CD4-positive, alpha-beta T cell treated with Interleukin-15 for 4 hours (primary cell): ENCODE measurements at places on chromosomes 7 and 10.

GRCh38 chr10:11548065-11548767 is 63.2 kb downstream of the USP6NL start:
- DNase-seq: no peak

- DNase-seq: no peak
Observed at GRCh38 chr7:24227068-24227467, 56.9 kb upstream of the NPY start.

DNA sequence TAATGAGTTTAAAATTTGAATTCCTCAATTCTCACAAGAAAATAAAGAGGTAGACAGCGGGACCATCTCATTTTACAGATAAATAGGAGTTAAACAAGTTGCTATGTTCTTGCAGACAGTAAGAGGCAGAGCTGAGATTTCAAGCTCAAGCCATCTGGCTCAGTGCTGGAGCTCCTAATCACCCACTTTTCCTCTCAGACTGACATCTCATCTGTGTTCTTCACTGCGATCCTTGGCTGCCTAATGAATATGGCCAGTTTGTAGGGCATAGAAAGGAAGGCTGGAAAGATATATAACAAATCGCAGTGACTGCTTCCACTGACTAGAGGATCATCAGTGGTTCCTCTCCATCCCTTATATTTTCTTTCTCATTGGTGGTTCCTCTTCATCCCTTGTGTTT is 151.2 kb downstream of the MPP7 start:
- no peak for DNase-seq

- DNase-seq: no peak
Observed at GRCh38 chr7:112383671-112384417, 66.4 kb upstream of the IFRD1 start.

DNA sequence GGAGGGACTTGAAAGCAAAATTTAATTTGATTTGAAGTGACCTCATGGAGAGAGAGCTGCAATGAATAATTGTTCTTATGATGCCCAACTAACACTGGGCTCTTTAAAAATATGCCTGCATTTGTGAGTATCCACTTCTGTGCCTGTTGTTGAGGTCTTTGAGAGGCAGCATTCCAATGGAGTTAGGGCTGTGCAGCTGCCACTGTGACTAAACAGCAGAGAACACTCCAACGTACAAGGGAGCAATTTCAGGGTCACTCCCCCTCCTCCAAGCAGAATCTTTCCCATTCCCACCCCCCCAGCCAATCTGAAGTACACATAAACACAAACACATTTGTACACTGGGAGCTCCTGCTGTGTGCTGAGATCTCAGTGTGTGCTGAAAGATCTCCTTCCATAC is 28.0 kb upstream of the GSAP start:
- no peak for DNase-seq

DNA sequence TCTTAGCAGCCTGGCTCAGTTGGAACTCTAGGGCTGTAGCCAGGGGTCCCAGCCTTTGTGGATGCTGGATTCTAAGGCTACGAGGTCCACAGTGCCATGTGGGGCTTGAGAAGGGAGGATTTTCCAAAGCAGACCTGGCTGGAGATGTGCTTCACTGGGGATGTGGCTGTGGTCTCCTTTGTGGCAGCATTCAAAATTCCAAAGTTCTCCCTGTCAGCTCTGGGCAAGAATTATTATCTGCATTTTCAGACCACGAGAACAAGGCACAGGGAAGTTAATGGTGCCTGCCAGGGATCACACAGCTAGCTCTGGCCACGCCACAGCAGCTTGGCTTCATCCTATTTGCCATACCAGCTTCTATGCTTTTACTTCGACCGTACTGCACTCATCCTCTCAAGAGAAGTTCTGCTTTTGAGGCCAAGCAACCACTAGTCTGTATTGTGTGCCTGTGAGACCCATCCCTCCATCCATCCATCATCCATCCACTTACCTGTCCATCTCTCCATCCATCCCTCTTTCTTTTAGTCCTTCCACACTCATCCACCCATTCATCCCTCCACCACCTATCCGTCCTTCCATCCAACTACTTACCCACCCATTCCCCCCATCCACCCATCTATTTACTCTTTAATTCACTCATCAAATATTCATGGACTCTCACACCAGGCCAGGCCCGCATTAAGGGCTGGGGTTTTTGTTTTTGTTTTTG is 71.5 kb downstream of the ZMIZ1 start:
- DNase-seq: no peak

- no peak for DNase-seq
Observed at GRCh38 chr10:75335983-75336382, 65.6 kb downstream of the ZNF503 start.

DNA sequence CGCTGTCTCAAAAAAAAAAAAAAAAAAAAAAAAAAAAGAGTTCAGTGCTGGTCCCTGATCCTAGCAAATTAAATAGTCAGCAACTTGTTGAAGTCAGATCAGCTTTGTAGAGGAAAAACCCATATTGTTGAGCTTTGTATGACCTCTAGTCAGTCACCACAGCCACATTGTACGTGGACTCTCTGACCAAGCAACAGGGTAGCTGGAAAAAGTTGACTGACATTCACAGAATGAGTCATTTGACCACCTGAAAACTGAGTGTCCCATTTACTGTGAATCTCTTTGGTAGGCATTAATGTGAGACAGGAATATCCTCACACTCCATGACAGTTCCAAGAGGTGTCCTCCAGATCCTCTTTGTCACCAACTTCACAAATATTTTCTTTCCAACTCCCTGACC is 371.1 kb downstream of the LRRTM3 start:
- DNase-seq: no peak

DNA sequence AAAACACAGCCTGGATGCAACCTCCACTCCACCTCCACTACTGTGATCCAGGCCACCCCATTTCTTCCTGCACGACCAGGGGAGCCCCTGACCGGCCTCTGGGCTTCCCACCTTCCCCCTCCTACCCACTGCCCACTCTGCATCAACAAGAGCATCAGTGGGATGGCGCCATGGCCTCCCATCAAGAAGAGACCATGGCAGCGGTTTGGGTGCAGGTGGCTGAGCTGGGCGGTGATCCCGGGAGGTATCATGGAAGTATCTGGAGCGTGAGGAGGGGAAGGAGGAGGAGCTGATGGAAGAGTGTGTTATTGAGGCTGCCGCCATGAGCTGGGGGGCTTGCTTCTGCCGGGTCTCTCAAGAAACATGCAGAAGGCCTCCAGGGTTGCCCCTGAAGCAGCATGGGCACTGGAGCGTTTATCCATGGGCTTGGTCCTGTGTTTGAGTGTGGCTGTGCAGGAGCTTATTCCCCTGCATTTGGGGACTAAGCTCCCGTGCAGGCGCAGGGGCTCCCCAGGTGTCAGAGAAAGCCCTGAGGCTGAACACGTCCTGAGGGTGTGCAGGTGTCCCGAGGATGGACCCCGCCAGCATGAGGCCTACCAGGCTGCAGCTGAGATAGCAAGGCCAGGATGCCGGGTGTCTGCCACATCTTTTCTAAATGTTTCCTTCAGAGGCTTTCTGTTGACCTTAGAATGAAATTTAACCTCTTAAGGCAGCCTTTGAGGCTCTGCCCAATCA is 99.2 kb upstream of the PCBD1 start:
- DNase-seq: no peak

GRCh38 chr10:34615770-34616169 is 199.3 kb downstream of the PARD3 start:
- DNase-seq: no peak

- no peak for DNase-seq
Observed at GRCh38 chr7:43735802-43736603, 6.7 kb upstream of the COA1 start.

GRCh38 chr7:70056363-70056762 is 458.1 kb downstream of the AUTS2 start:
- DNase-seq: no peak

DNA sequence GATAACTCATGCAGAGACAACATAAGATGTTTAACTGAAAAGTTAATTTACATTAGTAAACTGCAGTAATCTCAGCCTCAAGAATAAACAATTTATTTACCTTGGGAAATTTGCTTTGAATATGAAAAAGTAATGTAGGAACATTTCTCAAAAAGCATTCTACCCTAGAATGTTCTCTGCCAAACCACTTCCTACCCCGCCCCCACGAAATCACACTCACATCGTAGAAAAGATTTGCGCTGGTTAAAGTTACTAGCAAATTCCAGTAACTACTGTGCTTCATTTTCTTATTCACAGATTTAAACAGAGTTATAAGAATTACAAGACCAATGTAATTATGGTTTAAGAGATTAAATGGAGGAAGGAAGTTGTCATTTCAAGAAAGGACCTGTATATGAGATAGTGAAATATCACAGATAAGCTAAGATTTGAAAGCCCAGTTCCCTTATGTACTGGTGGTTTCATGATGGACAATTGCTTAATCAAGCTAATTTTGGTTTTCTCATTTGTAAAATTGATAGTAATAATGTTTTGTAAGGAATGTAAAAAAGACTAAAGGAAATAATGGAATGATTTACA is 175.4 kb downstream of the GNAI1 start:
- DNase-seq: no peak

DNA sequence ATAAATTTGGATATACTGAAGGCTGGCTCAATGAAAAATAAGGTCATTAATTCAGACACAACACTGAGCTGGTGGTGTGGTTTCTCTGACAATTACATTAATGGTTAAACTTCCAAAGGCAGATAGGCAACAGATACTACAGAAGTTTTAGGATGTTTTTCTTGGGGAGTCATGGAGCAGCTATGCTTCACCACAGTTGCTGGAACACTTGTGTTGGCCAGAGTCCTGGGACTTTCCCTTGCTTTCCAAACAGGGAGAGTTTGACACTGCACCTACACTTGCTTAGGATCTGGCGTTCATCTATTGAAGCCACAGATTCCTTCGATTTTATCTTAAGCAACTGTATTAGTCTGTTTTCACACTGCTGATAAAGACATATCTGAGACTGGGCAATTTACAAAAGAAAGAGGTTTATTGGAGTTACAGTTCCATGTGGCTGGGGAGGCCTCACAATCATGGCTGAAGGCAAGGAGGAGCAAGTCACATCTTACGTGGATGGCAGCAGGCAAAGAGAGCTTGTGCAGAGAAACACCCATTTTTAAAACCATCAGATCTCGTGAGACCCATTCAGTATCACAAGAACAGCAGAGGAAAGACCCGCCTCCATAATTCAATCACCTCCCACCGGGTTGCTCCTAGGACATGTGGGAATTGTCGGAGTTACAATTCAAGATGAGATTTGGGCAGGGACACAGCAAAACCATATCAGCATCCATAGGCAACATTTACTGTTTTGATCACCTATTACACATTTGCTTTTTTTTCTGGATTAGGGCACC is 27.8 kb upstream of the TMEM178B start:
- no peak for DNase-seq

DNA sequence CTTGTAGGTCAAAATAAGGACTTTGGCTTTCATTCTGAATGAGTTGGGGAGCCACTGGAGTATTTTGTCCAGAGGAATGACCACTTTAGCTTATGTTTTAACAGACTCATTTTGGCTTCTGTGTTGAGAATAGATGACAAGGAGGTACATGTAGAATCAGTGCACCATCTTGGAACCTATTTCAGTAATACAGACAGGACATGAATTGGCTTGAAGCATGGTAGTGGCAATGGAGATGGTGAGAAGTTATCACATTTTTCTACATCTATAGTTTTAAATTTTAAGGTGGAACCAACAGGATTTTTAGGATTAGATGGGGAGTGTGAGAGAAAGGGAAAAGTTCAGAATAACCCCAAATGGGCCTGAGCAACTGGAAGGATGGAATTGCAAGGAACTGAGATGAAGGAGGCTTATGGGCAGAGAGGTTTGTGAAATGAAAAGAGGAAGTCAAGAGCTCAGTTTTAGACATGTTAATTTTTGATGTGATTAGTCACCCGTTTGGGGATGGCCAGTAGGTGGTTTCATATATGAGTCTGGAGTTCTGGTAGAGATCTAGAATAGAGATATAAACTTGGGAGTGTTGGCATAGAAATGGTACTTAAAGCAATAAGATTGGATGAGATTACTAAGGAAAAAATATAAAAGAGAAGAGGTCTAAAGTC is 89.2 kb upstream of the JAZF1 start:
- no peak for DNase-seq

DNA sequence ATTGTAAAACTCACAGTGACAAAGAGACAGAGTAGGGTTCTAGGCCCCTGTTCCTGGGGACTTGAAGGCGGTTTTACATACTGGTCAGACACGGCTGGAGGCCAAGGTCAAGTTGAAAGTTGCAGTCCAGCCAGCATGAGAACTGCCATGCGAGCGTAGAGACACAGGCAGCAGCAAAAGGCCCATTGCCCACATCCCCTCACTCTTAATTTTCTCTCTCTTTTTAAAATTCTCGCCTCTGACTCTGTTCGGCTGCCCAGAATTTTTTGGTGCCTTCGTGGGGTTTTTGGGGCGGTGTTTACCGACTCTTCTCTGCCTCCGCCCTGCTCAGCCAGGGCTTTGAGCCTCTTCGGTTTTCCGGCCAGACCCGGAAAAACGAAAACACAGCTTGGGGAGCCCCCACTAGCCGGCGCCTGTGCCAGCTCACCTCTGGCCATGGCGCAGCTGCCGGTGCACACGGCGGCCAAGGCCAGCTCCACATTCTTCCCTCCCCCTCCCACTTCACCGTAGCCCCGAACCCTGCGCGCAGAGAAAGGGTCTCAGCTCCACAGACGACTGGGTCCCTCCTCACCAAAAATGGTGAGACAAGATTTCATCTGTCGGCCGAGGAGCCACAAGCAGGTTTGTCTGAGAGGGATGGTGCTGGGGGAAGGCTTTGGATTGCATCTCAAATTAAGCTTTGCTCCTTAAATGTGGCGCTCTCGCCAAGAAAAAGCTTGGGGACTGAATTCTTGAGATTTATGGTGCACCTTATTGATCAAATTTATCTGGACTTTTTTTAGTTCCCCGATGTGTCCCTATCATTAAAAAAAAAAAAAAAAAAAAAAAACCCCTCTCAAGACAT is 2.3 kb upstream of the HOXA13 start:
- no peak for DNase-seq

DNA sequence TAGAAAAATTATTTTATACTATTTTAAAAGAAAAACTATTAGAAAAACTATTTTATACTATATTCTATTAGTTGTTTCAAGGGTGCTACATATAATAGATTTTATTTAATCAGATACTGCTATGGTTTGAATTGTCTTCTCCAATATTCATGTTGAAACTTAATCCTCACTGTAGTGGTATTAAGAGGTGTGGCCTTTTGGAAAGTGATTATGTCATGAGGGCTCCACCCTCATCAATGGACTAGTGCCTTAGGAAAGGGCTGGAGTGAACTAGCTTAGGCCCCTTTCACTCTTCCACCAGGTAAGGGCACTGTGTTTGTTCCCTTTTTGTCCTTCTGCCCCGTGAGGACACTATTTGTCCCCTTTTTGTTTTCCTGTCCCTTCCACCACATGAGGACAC is 111.6 kb downstream of the ATE1 start:
- DNase-seq: no peak

- no peak for DNase-seq
Observed at GRCh38 chr7:464454-465401, 54.9 kb downstream of the PDGFA start.

GRCh38 chr7:64884085-64884912 is 18.8 kb upstream of the ZNF273 start:
- DNase-seq: no peak

DNA sequence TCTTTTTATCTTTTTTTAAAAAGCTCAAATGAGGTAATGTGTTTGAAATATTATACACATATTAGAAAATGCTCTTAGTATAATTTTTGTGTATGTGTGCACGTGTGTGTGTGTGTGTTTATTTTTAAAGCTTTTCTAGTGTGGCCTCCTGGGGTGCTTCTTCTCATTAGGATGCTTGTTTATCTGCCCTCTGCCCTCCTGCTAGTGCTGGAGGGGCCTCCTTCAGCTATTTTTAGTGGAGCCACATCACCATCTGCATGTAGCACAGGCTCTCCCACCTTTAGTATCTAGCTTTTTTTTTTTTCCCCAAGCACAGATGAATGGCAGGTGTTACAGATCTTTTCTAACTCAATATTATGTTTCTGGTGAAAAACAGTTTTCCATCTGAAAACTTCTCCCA is 155.7 kb upstream of the TMEM229A start:
- DNase-seq: no peak
